ENCODE measurements at places on chromosomes 2 and 18.

DNA sequence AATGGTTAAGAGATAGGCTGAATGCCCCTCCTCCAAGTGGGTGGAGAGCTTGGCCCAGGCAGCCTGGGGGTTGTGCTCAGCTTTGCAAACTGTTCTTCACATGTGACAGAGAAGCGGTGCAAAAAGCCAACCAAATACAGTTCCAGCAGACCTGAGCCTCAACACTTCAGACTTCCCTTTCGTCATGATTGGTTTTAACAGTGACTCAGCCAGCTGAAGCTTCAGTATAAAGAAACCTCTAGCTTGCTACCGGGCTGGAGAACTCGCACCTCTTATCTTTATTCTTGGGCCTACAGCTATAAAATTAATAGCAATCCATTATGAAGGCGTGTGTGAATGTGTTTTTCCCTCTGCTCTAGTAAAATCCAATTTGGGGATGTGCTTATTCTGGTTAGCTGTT is 20.0 kb downstream of the SETBP1 start:
- DNase-seq, result no peak

DNA sequence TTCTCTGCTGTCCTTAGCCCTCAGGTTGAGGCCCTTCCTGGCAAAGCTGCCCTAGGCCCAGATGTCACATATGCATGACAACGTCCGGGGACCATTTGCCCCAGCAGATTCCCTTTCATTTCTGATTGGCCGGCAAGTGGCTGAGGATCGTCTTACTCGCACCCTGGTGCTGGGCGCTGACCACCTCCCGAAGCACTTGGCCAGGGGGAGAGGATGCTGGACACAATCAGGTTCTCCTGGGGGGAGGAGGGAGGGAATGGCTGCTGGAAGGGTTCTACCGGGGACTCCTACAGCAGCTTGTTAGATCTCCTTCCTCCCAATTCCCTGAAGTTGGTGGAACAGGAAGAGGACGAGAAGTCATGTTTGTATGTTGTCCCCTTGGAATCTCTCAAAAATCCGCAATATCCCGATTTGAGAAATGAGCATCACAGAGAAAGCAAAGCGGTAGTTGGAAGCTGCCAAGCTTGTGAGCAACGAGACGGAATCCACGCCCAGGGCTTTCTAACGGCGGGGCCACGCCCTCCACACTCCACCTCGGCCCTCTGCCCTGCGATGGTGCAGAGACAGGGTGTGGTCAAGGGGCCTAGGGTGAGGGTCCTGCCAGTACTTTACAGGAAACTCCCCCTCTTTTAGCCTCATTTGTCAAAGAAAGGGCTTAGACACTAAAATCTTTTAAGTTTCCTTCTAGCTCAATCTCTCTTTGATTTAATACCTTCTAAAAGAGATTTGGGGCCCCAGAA is 61.8 kb upstream of the YWHAQ start:
- DNase-seq, result no peak

- no peak for DNase-seq
These were observed 119.1 kb upstream of the STPG4 start for GRCh38 chr2:47274054-47274782.

- no peak for DNase-seq
These were observed 304.6 kb upstream of the REV1 start for GRCh38 chr2:99794414-99794813.

GRCh38 chr18:62497190-62497772 is 25.5 kb upstream of the ZCCHC2 start:
- no peak for DNase-seq

DNA sequence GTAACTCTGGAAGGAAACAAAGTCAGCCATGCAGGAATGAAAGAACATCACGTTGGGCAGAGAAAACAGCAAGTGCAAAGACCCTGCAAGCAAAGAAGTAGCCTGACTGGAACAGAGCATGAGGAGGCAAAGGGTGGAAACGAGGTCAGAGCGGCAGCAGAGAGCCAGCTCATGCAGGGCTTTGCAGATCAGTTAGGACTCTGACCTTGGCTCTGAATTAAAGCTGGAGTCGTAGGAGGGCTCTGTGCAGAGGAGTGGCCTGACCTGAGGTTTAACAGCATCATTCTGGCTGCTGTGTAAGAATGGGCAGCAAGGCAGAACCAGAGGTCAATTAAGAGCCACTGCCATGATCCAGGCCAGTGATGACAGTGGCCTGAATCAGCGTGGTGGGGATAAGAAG is 220.7 kb downstream of the PRKCE start:
- no peak for DNase-seq

DNA sequence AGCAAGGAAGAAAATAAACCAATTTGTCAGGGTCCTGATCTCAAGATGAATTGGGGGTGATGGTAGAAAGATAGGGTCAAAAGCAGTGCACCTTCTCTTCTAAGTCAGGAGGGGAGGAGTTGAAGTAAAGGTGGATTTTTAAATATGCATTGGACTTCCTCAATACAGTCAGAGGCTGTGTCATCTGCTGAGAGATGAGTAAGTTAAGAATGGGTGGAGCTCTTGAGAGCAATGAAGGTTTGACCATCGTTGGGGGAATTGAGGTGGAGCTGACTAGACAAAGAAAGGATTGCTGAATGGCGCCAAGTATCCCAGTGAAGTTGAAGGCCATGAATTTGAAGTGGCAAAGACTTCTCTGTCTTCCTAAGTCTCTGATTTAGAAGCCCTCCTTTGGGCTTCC is 18.4 kb upstream of the CPO start:
- DNase-seq, result no peak

- no peak for DNase-seq
These were observed 12.6 kb downstream of the RNF149 start for GRCh38 chr2:101295895-101296294.

- no peak for DNase-seq
These were observed 18.9 kb upstream of the TMEM163 start for GRCh38 chr2:134737671-134738070.

DNA sequence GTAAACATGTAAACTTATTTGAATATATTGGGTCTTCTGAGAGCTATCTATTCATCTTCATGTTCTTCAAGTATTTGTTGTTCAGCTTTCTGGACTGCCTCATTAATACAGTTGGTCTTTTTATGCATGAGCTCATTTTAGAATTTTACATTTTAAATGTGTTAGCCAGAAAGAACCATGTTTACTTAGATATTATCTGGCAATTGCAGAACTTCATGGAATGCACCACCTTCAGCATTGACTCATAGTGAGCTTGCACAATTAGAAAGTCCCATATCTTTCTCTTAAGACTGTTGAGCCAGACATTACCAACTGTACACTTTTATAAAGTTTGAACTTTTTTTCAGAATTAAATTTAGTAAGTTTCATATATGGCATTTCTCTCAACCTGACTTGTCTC is 536.7 kb downstream of the RIT2 start:
- DNase-seq, result no peak

- DNase-seq, result no peak
These were observed 88.2 kb upstream of the MCFD2 start for GRCh38 chr2:47003641-47004427.

GRCh38 chr18:54734059-54734458 is 94.2 kb upstream of the RAB27B start:
- no peak for DNase-seq

GRCh38 chr18:45997700-45998151 is 30.6 kb upstream of the EPG5 start:
- DNase-seq, result no peak

- DNase-seq, result no peak
These were observed 40.2 kb upstream of the COPS8 start for GRCh38 chr2:237045449-237045848.

GRCh38 chr2:129502781-129503180 is 476.7 kb upstream of the RAB6C start:
- DNase-seq, result no peak

- DNase-seq, result no peak
These were observed 9.8 kb upstream of the TBR1 start for GRCh38 chr2:161406316-161406715.

GRCh38 chr2:72581560-72582181 is 244.2 kb downstream of the EXOC6B start:
- peak; percentile 1 for DNase-seq

DNA sequence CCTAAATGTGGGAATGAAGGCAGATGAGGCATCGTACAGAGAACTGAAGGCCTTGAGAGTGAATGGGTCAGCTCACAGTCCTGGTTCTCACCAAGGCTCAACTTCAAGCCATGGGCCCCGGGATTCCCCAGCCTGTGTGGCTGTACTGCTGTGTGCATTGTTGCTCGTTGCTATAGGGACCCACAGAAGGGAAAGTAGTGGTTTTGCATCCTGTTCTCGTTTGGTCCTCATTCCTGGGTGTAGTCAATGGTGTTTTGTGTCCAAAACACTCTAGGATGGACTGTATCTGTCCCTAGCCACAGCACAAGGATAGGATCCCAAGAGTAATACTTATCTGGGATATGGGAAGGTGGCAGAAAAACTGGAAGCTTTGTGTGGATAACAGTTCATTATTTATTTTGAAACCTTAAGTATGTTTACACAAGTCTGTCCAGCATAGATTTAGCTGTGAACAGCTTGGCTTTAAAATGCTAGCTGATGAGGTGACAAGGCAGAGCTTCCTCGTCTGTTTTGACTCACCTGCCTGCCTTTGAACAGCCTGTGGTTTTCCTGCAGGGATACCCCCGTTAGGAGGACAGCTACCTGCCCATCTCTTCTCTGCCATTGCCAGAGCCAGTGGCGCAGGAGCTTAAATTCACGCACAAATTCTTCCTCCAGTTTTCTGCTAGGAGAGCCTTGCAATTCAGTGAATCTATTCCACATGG is 85.0 kb downstream of the WDSUB1 start:
- no peak for DNase-seq

- DNase-seq, result no peak
These were observed 62.3 kb downstream of the ADCYAP1 start for GRCh38 chr18:966759-967576.

DNA sequence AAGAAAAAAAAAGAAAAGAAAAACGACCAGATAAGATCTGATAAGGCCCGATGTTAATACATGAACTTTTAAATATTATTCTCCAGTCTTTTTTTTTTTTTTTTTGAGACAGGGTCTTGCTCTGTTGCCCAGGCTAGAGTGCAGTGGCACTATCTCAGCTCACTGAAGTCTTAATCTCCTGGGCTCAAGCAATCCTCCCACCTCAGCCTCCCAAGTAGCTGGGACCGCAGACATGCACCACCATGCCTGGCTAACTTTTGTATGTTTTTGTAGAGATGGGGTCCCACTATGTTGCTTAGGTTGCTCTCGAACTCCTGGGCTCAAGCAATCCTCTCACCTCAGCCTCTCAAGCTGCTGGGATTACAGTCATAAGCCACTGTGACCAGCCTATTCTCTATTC is 1.6 kb downstream of the ABCG5 start:
- no peak for DNase-seq

DNA sequence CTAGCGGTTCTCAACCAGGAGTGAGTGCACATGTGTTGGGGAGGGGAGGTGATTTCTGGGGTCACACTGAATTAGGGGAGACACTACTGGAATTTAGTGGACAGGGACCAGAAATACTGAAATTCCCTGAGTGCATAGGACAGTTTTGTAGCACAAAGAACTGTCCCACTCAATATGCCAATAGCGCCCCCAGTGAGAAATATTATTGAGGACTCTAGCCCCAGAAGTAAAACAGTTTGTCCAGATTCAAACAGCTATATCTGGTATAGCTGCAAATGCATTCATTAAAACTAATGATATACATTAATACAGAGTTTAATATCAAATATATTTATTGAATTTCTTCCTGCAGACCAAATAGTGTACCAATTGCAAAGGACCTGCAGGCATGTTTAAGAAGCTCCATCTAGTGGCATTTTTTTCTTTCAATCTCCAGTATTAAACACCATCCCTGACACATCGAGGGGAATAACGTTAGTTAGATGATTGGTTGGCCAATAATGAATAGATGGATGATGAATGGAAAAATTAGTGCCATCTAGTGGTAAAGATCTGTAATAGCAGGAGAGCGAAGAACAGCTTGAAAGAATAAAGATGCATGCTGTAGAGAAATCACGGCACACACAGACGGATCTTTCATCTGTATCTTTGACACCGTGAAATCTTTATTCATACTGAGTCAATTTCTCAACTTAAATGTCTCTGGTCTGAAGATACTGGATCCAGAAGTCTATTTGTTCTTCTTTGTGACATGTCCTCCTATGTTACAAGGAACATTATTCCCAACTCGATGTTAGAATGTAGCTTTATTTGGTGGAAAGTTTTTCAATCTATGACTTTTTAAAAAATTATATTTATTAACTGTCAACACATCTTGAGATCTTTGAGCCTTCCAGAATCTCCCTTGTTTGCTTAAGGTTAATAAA is 62.5 kb downstream of the DHRS9 start:
- DNase-seq, result peak; percentile 51

- no peak for DNase-seq
These were observed 638 bp downstream of the RPS7 start for GRCh38 chr2:3575534-3576262.

DNA sequence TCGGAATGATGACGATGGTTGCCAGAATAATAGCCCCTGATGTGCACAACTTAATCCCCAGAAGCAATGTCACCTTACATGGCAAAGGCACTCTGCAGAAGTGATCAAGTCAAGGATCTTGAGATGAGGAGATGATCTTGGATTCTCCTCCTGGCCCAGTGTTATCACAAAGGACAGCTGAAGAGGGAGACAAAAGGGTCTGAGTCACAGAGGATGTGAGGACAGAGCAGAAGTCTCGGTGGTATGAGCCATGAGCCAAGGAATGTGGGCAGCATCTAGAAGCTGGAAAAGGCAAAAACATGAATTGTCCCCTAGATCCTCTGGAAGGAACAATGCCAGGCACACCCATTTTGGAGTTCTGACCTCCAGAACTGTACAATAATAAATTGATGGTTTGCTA is 358.5 kb downstream of the MYCN start:
- no peak for DNase-seq

DNA sequence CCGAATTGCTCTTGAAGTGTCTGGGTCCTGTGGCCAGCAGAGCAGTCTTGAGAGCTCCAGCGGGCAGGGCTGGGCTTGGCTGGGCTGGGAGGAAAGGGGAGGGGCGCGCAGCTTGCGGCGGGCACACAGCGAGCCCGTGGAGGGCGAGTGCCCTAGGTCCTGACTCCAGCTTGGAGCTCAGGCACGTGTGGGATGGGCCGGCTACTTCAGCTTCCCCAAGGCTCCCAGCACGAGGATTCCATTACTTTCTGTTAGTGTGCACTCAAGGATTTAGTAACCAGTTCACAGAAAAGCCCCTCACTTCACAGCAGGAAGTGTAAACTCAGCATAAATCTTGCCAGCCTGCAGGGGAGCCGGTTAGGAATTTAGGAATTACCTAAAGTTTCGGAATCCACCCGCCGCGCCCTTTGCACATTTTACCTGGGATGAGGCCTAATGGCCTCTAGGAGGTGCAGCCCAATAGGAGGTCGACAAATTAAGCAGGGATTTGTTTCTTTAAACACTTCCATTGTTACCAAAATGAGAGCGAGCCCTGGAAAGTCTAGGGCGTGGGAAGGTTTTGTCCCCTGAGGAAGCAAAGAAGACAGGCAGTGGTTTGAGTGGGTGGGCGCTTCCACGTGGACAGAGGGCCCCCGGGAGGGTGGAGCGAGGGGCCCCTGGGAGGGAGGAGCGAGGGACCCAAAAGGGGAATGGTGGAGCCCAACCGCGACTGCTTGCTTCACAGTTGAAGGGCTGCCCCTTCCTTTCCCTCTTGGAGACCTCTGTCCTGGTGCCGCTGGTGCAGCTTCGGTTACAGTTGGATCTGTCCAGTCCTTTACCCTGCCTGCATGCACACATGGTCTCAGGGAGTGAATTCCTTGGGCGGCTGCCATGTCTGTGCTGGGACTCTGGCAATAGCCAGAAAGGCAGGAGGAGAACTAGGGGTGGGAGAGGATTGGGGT is 93.3 kb downstream of the CTAGE1 start:
- DNase-seq, result no peak

Data from NCI-H1105 treated with DMSO at 0.1 percent for 48 hours (cell line).